ENCODE measurements at places on chromosomes 3 and 15. TPM values are rescaled to one million over a fixed set of nuclear protein-coding genes. Genes with fewer than 3 reads are reported as not detected.

GRCh38 chr3:47079432-47079831, 84.5 kb downstream of the SETD2 start:
- no peak for DNase-seq

DNA sequence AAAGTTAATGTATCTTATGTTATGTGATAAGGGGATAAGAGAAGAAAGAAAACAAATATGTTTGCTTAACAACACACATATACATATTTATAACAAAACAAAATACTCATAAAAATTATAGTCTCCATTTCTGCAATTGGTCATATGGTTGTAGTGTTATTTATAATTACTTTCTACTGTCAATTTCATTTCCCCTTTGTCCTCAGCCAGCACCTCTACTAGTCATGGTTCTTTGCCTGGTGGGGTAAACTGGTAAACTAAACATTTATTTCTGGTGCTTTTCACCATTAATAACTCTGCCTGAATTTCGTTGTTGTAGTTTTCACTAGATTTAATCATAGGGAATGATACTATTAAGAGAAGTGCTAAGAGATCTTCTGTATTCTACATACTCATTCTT, 88.0 kb upstream of the ALCAM start:
- no peak for DNase-seq

DNA sequence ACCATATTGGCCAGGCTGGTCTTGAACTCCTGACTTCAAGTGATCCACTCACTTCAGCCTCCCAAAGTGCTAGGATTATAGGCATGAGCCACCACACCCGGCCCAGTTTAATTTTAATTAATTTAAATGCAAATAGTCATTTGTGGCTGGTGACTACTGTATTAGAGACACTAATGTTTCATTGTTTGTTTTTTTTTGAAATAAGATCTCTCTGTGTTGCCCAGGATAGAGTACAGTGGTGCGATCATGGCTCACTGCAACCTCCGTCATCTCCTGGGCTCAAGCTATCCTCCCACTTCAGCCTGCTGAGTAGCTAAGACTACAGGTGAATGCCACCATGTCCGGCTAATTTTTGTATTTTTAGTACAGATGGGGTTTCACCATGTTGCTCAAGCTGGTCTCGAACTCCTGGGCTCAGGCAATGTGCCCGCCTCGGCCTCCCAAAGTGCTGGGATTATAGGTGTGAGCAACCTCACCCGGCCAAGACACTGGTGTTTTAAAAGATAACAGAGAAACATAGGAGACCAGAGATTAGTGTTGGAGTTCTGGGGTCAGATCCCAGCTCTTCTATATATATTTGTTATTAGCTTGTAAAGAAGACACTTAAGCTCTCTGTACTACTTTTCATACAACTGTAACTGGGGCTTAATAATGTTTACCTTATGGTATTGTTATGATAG, 34.5 kb upstream of the RAB11A start:
- no peak for DNase-seq

The TMIE gene
- total RNA-seq, result not detected

The A4GNT gene
- not detected for total RNA-seq

The TNFSF10 gene
- 36.2 TPM for total RNA-seq

Data from epithelial cell of proximal tubule (primary cell).